ENCODE measurements at places on chromosomes 16 and 17. TPM values are rescaled to one million over a fixed set of nuclear protein-coding genes. Genes with fewer than 3 reads are reported as not detected.

The TLCD2 gene
- 0.50 TPM for total RNA-seq

DNA sequence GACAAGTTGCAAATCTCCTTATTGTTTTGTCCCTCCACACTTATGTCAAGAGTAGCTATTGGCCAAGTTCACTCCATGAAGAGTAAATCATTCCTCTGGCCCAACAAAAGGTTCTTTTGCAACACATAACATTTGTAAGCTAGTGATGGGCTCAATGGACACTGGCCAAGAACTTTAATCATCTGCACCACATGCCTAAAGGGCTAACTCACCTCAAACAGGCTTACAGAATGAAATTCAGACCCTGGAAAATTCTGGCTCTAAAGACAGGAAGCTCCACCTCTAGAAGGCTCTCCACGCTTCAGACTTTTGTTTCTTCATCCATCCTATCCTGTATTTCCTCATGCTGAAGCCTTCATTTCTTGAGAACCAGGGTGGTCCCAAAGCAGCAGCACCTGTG lies 10.9 kb upstream of the ANKFN1 start:
- peak; percentile 15 for DNase-seq

DNA sequence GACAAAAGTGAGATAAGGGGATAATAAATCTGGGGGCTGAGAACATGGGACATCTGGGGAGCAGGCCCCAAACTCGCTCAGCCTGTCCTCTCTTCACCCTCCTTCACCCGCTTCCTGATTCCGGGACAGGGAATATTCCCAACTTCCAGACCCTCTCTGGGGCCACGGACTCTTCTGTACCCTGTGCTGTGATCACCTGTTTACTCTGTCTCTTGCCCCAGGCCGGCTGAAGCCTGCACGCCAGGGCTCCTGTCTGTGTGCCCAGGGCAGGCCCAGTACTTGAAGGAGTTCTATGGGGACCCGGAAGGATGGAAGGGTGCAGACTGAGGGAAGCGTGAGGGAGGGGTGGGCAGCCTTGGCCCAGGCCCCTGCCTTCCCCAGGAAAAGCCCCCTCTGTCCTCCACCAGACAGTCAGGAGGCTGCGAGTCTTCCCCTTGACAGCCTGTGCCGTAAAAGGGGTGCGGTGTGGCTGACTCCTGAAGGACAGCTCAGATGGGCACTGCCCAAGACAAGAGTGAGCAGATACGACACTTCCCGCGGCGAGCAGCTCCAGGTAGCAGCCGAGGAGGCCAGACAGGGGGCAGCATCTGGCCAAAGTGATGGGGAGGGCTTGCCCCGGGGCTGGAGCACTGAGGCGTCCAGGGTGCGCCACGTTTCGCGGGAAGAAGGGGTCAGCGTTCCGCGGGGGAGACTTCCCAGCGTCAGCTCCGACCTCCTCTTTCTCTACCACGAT lies 1.0 kb upstream of the CCNF start:
- DNase-seq = no peak

DNA sequence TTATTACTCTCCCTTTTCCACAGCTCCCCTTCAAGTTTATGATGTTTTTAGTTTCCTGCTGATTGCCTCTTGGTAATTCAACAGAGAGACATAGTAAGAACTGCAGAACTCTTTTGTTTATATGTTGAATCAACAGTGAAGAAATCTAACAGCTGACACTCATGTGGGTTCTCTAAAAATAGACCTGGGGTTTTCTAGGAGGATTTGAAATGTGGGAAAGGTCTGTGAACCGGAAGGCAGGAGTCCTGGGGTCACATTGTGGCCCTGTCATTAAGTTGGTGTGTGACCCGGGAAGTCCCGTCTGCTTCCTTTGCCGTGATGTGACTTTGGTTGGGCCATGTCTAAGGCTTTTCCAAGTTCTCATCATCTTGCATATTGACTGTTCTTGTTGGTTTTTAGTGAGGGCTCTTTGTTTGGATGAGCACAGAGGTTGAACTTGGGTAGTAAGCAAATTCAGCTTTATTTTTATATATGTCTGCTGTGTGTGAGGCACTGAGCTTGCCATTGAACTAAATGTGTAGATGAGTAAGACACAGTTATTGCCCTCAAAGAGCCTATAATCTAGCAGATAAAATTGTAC lies 48.5 kb upstream of the HS3ST3A1 start:
- DNase-seq = no peak

- DNase-seq = no peak
These were observed 302.3 kb downstream of the SLC39A11 start for GRCh38 chr17:72790190-72790589.

The NOD2 gene
- total RNA-seq = not detected

GRCh38 chr17:76131692-76132573 lies 9.1 kb downstream of the FOXJ1 start:
- DNase-seq = no peak

GRCh38 chr17:13113821-13114525 lies 96.1 kb upstream of the ELAC2 start:
- no peak for DNase-seq

The PRSS27 gene
- total RNA-seq = 2.6 TPM

The TRPV3 gene
- 1.2 TPM for total RNA-seq

- peak; percentile 71 for DNase-seq
These were observed 147.4 kb upstream of the TBX2 start for GRCh38 chr17:61251939-61252865.

DNA sequence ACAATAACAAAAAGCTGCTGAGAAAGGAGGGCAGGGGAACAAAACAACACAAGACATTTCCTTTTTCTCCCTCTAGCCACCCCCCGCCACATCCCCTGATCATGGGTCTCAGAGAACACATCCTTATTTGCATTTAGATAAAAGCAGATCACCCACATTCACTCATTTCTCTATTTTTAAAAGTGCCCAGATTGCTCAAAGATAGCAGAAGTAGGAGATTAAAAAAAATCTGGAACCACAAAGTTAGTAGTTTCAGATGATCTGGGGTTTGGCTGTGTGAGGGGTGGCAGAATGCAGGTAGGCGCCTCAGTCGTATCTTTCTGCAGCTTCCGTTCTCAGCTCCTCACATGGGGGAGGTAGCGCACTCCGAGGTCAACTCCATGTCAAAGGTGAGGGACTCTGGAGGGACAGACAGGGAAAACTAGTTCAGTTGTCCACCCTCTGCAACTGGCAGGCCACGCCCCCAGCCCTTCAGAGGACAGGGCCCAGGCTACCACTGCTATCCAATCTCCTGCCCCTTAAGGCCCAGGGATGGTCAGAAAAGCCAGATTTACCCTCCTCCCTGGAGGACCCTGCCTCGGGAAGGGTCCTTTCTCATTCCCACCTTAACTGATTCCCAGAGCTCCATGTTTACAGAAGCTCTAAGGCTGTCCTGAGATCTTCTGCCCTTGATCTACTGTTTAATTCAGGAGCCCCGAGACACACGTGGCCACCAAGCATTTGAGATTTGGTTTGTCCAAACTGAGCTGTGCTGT lies 27.3 kb downstream of the STAT5A start:
- no peak for DNase-seq
